ENCODE measurements at places on chromosomes 7 and 10.

DNA sequence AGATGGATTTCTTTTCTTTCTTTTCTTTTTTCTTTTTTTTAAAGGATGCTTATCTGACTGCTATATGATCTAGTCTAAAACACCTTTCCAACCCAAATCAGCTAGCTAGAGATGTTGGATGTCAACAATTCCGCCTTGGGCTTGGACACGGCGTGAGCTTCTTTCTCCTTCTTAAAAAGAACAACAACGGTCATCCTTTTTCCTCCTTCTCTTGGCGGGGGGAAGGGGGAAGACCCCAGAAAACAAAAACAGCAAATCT, 1.0 kb downstream of the BEND7 start:
- no peak for DNase-seq

DNA sequence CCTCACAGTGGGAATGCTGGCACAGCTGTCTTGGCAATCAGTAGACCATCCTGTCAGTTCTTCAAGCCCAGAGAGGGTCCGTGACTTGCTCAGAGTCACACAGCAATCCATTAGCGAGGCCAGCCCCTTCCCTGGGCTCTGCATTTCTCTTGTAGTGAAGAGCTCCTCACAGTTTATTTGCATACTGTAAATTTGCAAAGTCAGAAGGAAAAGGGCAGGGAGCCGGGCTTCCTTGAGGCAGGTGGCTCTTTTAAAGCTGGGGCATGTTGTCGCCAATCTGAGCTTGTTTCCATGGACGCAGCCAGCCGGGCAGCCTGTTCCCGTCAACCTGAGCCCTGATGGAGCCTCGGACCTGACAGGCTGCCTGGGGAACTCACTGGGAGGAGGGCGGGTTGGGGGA, 123.4 kb downstream of the CUX1 start:
- no peak for DNase-seq

DNA sequence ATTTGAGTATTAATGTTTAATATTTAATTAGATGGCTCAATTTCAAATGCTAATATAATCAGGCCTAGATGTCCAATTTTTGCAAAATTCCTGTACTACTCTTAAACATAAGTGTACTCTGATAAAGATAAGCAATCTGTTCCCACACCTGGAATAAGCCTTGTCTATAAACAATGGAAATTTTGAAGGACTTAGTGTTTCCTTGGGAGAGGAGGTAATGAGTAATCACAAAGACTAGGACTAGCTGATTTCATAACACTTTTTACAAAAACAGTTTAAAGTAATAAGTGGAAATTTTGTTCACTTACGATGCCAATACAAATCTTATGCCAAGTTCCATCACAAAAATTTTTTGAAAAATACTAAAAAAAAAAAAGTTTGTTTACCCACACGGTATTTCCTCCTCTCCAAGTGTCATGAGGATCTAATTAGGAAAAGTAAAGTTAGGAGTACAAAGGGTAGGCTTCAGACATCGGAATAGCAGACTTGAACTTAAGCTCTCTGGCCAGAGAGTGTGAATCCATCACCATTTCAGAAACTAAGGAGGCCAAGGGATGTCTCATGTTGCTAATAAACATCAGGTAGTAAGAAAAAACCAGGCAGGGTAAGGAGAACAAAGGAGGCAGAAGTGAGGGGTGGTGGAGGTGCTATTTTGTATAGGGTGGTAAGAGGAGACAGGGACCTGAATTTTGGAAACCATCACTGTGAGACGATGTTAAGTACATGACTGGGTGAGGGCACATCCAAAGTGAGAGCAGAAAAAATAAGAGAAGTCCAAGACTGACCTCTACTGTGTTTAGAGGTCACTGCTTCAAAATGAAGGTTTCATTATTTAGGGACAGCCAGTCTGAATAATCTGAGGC, 61.3 kb downstream of the RAPGEF5 start:
- no peak for DNase-seq

DNA sequence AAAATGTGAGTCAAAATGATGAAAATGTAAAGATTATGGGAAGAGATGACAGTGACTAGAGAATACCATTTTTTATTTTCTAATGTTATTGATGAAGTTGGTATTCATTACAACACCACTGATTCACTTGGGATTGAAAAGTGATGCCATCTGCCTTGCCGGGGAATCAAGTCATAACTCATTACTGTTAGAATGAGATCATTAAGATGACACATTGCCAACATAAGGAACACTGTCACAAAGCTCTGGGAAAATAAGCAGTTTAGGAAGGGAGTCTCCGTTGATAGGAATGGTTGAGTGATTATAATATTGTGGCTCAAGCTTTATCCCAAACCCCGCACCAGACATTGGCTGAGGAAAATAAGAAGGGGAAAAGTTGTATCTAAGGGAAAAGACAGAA, 121.5 kb upstream of the PLPP4 start:
- DNase-seq = no peak

- DNase-seq = no peak
These were observed 445.6 kb downstream of the GFRA1 start for GRCh38 chr10:115827231-115828009.

Data from stimulated activated CD8-positive, alpha-beta memory T cell treated with anti-CD3 and anti-CD28 coated beads, Interleukin-4, amount 100 ng/mL, for 1 hour (primary cell).